Stimulated activated naive B cell treated with anti-CD40 and anti-IgM and Interleukin-4, amounts not matched to agents 10 μg/mL and 1 μg/mL and 100 μg/mL, for 72 hours (primary cell): ENCODE measurements at places on chromosomes 12 and 14.

GRCh38 chr12:76720068-76720467, 43.8 kb upstream of the ZDHHC17 start:
- no peak for DNase-seq

- DNase-seq: no peak
Measured at GRCh38 chr14:69314327-69314726, 54.4 kb downstream of the GALNT16 start.

DNA sequence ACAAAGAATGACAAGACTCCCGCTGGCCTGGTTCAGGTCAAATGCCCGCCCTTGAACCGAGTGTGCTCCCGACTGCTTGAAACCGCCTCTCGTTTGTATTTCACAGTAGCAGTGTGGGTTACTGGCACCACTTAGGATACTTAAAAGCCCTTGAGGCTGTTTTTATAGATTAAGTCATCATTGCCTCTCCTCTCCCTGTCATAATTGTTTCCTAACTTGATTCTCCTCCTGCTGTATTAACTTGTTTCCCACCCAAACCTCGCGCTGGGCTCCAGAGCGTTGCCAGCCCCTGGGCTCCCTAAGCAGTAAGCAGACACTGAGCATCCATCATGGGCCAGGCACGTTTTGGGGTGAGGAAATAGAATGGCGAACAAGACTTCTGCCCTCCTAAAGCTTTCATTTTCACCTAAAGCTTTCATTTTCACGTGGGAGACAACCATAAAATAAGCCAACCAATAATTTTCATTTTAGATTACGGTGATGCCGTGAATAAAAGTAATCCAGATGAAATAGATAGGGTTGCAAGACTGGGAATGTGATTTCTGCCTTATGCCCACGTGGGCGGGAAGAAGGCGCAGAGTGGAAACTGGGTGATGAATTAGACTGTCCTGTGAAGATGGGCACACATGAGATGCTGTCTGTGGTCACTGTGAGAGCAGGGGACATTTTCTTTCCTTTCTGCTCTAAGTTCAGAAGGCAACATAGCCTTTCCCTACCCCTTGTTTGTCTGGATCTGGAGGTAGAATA, 97.5 kb downstream of the PPP2R5C start:
- no peak for DNase-seq

- DNase-seq: no peak
Measured at GRCh38 chr12:66159123-66159522, 10.7 kb downstream of the TMBIM4 start.

DNA sequence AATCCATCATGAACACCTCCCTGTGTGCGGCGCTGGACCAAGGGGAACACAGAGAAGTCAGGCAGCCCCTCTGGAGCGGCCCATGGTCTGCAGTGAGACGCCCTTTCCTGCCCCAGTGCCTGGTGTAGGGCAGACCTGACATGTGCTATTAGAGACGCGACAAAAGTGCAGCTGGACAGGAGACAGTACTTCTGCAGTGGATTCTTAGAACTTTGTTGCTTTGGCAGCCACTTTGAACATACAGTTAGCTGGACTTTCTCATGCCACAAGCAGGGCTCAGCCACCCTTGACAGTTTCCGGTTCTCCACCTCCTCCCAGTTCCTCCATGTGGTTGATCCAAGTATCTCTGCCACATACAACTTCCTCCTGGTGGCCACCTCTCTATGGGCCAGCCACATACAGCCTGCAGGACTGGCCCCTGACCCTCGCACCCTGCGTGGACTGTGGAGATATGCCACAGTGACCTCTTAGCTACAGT, 45.9 kb downstream of the LGMN start:
- DNase-seq: peak; percentile 35
